Activated CD8-positive, alpha-beta memory T cell treated with anti-CD3 and anti-CD28 coated beads, Interleukin-2, amount 50 U/mL, for 48 hours (primary cell): ENCODE measurements at places on chromosomes 4 and X.
A peak's percentile ranks its signal among the peaks of the same experiment; 100 is the strongest.

DNA sequence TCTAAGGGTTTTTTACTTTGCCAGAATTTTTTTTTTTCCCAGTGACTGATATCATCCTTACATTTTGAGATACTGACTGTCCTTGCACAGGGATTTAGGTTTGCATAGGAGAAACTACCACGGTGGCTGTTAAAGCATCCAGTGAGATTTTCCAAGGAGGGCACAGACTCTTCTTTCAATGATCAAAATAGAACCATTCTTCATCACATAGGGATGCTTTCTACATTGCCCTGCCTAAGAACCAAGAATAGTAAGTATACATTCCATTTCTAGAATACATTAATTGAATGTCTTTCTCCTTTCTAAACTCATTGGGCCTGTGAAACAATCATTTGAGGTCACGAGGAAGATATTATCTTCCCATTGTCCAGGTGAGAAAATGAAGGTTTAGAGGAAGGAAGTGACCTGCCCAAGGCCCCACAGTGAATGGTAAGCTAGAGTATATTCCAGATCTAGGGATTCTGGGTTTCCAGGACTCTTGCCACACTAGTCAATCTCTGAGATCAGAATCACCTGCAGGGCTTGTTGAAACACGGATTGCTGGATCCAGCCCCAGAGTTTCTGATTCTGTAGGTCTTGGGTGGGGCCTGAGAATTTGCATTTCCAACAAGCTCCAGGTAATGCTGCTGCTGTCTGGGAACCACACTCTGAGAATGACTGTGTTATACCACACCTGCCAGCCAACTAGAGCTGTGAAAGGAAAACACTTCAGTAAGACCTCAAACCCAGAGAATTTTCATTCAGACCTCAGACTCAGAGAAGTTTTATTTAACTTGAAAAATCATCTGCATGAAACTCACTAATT, 17.7 kb upstream of the TMEM154 start:
- no peak for DNase-seq

- peak; percentile 97 for DNase-seq
Measured at GRCh38 chr4:153084980-153085630, 119.1 kb upstream of the TRIM2 start.

DNA sequence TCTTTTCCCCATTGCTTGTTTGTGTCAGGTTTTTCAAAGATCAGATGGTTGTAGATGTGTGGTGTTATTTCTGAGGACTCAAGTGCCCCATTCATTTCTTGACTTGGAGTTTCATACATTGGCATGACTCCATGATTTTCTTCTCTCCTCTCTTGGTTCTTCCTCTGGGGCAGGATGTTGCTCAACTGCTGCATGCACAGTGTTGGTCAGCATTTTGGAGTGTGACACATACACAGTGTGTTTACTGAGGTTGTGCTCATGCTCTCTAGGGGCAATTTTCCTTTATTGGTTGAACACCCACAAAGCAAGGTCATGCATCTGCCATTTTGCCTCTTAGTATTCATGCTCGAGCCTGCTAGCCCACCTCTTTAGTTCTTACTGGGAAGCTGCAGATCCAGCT, 1993.8 kb downstream of the ARAP2 start:
- no peak for DNase-seq

- DNase-seq: no peak
Measured at GRCh38 chr4:5033281-5033841, 14.1 kb upstream of the CYTL1 start.

DNA sequence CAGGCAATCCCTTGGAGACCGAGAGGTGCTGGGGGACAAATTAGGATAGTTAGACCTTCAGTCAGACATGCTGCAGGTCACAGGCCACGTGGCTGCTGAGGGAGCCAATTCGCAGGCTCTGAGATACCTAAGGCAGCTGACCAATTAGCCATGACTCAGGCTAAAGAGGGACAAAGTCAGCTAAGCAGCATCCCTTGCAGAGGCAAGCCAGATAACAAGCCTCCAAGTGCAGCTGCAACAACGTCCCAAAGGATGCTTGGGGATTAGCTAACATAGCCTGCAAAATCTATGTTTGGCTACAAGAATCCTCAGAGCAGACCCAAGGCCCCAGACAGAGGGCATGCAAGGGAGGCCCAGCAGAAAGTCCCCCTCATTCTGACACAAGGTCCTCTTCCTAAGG, 93.5 kb downstream of the SEL1L3 start:
- no peak for DNase-seq

DNA sequence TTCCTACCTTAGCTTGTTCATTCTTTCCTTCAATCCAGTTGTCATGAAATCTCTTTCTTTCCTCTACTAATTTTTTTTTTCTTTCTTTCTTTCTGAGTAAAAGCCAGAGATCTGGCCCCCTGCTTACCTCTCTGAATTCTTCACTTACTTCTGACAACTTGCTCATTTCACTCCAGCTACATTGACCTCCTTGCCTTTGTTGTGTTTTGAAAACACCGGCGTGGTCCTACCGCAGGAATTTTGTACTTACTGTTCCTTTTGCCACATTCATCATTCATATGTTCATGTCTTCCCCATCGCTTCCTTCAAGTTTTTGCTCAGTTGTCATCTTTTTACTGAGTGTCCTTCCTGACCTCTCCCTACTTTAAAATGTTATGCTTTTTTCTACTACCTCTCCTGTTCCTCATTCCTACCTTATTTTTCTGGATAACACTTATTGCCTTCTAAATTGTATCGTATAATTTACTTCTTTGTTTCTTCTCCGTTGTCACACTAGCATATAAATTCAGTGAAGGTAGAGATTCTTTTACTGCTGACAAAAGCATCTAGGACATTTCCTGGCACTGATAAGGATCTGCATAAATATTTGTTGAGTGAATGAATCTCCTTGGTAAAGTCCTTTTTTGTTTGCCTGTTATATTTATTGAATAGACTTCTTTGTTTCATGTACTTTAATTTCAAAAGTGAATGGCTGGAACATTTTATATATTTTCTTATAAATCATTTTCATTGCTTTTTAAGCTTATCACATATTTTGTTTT, 74.4 kb downstream of the NFKB1 start:
- DNase-seq: no peak

- no peak for DNase-seq
Measured at GRCh38 chr4:129446074-129446473, 350.1 kb downstream of the C4orf33 start.
